ENCODE measurements at places on chromosomes 16 and 17. TPM values are rescaled to one million over a fixed set of nuclear protein-coding genes. Genes with fewer than 3 reads are reported as not detected.

Gene HOXB3
- 0.25 TPM for total RNA-seq

Gene MEAK7
- total RNA-seq = 7.1 TPM

Gene KRT36
- total RNA-seq = not detected

Gene FLCN
- 30.2 TPM for total RNA-seq

Gene ZPBP2
- not detected for total RNA-seq

Gene NKIRAS2
- 52.8 TPM for total RNA-seq

- H3K4me3 ChIP-seq = no peak overlapping the region
- no peaks in the 10 kb centered on the region for H3K36me3 ChIP-seq
- H3K27ac ChIP-seq = peak overlapping the region; percentile 95
- peaks cover 7% of the 10 kb centered on the region for H3K4me1 ChIP-seq
- H3K27me3 ChIP-seq = no peaks in the 10 kb centered on the region
These were observed 6.2 kb upstream of the ZFHX3 start for GRCh38 chr16:73054125-73054484.

GRCh38 chr16:86061721-86062120 lies 162.8 kb downstream of the IRF8 start:
- no peaks in the 10 kb centered on the region for H3K36me3 ChIP-seq
- DNase-seq = no peak
- peaks cover 32% of the 10 kb centered on the region for H3K4me1 ChIP-seq
- peaks cover 2% of the 10 kb centered on the region for H3K27me3 ChIP-seq
- H3K27ac ChIP-seq = peak overlapping the region; percentile 79

GRCh38 chr17:17531156-17531555 lies 35.0 kb upstream of the RASD1 start:
- no peak overlapping the region for H3K4me3 ChIP-seq
- H3K4me1 ChIP-seq = peaks cover 40% of the 10 kb centered on the region
- H3K27ac ChIP-seq = no peak overlapping the region
- H3K27me3 ChIP-seq = no peaks in the 10 kb centered on the region

DNA sequence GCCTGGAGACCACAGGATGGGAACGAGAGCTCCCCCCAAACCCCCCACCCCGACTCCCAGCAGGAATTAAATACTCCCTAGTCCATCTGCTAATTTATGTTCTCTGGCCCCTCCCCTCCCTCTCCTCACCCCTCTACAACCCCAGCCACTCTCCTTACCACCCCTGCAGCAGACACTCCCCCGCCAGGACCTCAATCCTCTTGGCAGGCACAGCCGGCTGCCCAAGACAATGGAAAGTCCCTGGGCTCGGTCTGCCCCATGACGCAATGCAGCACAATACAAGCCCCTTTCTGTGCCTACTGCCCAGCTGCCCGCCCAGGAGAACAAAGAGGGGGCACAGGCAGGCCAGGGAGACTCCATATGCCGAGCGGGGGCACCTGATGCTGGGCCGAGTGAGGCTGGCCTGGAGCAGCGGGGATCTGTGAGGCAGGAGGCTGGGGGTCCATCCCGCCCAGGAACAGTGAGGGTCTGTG lies 30.3 kb upstream of the CDC42EP4 start:
- H3K4me1 ChIP-seq = peaks cover 16% of the 10 kb centered on the region
- no peaks in the 10 kb centered on the region for H3K27me3 ChIP-seq
- H3K27ac ChIP-seq = peak overlapping the region; percentile 44
- no peaks in the 10 kb centered on the region for H3K36me3 ChIP-seq

GRCh38 chr16:592518-593306 lies 2.8 kb downstream of the RAB40C start:
- peaks cover 51% of the 10 kb centered on the region for H3K4me1 ChIP-seq
- H3K36me3 ChIP-seq = peaks cover 11% of the 10 kb centered on the region
- H3K27me3 ChIP-seq = no peaks in the 10 kb centered on the region
- DNase-seq = no peak
- H3K27ac ChIP-seq = no peak overlapping the region
